ENCODE measurements at places on chromosomes 4 and X.

- no peak for DNase-seq
Observed at GRCh38 chr4:154124539-154125255, 335.8 kb upstream of the SFRP2 start.

GRCh38 chr4:22870847-22871449 is 178.2 kb downstream of the GBA3 start:
- DNase-seq: no peak

GRCh38 chr4:87239821-87240220 is 19.4 kb upstream of the KLHL8 start:
- no peak for DNase-seq

GRCh38 chr4:15778289-15779241 is at the start of gene CD38:
TSS of gene CD38 (plus strand) at chr4:15778328. CDS start at chr4:15778415, 87 bp downstream.
- no peak for DNase-seq

GRCh38 chr4:9691238-9692065 is 90.0 kb upstream of the DRD5 start:
- peak; percentile 85 for DNase-seq

GRCh38 chr4:113588895-113589668 is 172.5 kb downstream of the CAMK2D start:
- no peak for DNase-seq

DNA sequence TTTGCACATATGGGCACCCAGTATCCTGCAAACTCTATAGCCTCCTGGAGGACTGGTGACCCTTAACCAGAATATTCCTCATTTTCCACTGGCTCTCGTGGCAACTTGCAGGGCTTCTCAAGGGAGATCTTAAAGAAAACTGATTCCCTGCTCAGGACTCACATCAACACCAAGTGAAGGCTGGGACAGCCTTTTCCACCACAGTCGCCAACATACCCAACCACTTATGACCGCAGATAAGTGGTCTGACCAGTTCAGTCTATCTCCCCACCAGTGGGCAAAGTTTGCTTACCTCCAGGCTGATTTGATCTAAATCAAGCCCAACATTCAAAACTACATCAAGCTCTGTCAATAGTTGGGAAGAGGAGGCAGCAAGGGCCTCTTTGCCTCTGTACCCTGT is 289.3 kb upstream of the GATB start:
- no peak for DNase-seq

DNA sequence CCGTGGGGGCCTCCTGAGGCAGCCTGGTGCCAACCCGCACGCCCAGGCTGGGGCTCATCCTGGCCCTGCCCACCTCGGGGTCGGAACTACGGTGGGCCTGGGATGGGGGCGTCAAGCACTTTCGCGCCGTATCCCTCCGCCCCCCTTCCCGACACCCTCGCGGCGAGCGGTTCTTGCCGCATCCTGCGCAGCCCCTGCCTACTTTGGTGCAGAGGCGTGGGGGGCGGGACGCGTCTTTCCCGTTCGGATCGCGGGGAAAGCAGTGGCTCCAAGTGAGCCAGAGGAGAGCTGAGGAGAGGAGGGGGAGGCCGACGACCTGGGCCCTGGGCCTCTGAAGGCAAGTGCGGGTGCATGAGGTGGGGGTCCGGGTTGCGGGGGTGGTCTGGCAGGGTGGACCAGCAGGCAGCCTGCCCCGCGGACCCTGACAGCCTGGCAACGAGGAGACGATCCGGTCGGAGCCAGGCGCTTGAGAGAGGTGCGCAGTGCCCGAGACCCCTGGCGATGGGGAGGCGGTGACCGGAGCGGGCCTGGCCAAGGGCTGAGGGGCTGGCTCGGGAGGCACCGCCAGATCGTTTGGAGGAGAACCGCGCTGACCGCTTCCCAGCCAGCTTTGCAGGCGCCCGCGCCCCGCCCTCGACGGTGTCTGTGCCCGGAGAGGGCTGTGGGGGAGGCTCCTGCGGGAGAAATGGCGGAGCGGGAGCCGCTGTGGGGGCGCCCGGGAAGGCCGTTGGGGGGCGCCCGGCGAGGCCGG is at the start of gene GPRASP2:
Gene GPRASP2, plus strand, starts transcription at position 233 of the 751 bp plus-strand sequence. CDS start 2,422 bp downstream, outside the sequence.
- DNase-seq: no peak

- no peak for DNase-seq
Observed at GRCh38 chr4:38177641-38178391, 217.6 kb downstream of the PTTG2 start.

GRCh38 chrX:38607976-38608375 is 46.6 kb downstream of the TSPAN7 start:
- no peak for DNase-seq

DNA sequence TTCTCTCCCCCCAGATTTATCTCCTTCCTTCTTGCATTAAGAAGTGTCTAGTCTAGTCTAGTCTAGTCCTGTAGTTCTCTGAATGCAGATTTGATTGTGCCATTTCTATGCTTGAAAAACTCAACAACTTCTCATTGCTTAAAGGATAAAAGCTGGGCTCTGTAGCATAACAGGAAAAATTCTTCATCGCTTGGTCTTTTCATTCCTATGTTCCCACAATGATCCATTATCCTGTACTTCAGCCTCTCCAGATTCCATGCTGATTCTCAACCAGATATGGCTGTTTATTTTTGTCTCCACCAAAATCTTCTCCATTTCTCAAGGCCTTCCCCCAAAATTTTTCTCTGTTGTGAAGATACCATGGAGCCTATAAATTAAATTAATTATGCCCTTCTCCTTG is 102.9 kb upstream of the STIM2 start:
- no peak for DNase-seq

DNA sequence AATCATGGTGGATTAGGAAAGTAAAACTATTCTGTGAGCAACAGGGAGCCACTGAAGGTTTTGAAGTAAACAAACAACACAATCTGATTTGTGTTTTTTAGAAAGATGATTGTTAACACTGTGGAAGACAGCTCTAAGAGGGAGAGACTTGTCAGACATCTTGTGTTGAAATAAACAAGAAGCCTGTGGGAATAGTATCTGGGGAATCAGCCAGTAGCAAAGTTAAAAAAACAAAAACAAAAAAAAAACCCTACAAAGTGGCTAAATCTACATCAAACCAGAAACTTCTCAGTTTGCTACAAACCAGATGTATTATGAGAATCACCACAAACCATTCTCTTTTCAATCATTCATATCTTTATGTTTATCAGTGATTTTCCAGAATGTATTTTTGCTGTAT is 125.7 kb upstream of the GPC4 start:
- no peak for DNase-seq

All from left renal pelvis (tissue), 4 donors.